Brain pericyte (primary cell): ENCODE measurements at places on chromosomes 5 and 9.

GRCh38 chr9:134546246-134546731 is 95.3 kb upstream of the COL5A1 start:
- DNase-seq: no peak

- no peak for DNase-seq
Measured at GRCh38 chr5:140556438-140556837, 835 bp downstream of the SRA1 start.

DNA sequence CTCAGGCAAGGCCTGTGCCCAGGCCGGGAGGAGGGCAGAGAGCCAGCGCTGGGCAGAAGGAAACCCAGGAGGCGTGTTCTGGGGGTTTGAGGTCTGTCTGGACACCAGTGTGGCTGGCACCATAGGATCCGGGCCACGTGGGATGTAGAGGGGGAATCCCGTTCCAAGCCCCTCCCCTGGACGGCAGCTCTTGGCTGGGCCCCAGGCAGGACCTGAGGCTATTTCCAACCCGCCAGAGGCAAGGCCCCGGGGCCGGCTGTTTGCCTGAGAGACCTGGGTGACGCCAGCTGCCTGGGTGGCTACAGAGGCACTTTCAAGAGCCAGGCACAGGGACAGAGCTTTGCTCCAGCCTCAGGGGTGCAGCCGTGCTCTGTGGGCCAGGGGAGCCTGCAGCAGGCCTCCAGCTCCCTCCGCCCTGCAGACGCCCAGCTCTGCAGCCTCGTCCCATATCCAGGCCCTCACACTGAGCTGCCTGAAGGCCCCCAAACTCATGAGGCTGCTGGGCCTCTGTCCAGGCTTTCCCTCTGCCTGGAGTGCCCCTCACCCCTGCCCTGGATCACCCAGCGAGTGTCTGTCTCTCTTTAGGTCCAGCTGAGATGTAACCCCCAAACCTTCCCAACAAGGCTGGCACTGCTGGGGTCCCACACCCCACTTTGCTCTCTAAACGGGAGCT is 56.6 kb upstream of the EGFL7 start:
- no peak for DNase-seq

GRCh38 chr9:107229241-107229741 is 53.8 kb upstream of the RAD23B start:
- DNase-seq: no peak

DNA sequence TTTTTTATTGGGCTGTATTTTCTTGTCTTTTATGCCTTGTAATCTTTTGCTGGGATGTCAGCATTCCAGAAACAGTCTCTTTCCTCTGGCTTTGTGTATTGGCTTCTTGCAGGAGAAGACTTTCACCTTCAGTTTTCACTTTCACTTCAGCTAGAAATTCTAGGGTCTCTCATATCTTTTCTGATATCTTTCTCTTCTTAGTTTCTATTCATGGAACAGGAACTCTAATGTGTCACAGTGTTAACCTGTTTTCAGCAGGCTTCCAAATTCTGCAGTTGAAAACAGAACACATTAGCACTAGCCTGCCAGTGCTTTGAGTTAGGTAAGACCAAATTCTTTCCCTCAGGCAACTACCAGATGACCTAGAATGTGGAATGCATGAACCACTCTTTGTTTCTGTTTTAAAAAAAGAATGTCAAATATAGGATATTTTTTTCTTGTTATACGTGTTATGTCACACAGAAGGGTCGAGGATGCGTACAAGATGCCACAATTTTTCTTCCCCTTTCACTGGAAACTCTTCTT is 164.7 kb downstream of the TUSC1 start:
- no peak for DNase-seq

- no peak for DNase-seq
Measured at GRCh38 chr9:126016579-126017290, 269.6 kb downstream of the PBX3 start.

GRCh38 chr9:119181561-119181960 is 187.7 kb downstream of the BRINP1 start:
- no peak for DNase-seq

DNA sequence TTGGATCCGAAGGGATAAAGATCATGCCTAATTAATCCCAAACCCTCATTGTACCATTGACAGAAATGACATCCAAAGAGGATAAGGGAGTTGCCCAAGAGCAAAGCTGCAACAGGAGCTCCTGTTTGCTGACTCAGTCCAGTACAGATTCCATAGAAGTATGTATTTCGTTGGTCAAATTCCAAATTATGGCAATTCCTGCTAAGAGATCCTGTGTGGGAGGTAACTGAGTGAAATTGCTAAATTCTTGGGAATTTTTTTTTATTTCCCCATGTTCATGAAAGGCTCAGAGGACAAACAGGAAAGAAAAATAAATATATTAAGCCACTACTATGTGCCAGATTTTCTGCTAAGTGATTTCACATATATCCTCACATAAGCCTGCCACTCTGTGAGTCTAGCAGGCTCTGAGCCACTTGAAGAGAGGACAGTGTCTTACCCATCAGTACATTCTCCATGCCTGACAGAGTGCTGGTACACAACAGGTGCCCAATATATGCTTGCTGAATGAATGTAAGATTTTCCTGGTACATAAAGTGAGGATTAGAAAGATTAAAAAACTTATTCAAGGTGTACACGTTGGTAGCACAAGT is 132.7 kb downstream of the GLIS3 start:
- no peak for DNase-seq

- no peak for DNase-seq
Measured at GRCh38 chr5:27472000-27472763, 433.8 kb upstream of the CDH9 start.
